ENCODE measurements at places on chromosomes 2 and 18.

DNA sequence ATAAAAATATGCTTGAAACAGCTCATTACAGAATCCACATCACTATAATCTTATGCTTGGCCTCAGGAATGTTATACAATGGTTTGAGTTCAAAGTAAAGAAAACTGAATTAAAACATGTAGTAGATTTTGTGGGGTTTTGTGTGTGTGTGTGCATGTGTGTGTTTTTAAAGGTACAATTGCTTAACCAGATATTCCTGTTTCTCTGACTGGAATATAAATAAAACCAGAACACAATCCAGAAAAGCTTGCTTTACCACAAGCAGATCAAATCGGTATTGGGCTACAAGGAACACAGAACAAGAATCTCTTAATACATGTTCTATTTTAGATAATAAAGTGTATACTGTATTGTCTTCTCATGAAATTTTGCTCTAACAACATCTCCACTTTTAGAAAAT is 110.0 kb downstream of the TMEM247 start:
- DNase-seq: no peak

- no peak for DNase-seq
These were observed 1.3 kb downstream of the ATL2 start for GRCh38 chr2:38375696-38376345.

DNA sequence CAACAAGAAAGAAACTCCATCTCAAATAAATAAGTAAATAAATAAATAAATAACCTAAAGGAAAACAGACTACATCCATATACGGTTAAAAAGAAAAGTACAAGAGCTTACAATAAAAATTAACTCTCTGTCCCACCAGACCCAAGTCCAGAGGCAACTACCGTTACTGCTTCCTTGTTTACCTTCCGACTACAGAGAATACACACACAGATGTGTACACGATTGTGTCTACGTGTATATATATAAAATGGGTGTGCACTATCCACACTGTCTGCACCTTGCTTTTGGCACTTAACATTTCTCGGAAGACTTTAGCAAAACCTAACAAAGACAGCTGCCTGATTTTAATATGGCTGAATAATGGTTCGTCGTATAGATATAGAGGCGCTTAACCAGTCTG is 69.9 kb downstream of the ACTR2 start:
- no peak for DNase-seq

GRCh38 chr2:45669032-45669486 is 17.6 kb downstream of the PRKCE start:
- no peak for DNase-seq

DNA sequence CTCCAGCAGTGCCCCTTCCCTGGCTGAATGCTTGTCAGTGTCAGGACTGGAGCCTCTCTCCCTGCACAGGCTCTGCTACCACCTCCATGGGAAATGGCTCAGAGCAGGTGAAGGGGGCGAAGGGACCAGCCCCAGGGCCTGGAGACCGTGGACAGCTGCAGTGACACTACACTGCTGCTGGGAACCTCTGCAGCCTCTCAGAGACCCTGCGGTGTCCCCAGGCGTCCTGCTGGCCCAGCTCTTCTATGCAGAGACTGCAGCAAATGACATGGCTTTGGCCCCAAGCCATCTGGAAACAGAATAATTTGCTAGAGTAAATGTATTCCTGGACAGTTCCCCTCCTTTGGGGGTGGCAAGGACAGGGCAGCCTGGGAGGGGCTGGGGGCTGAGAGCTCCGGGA is 53.2 kb downstream of the CIB4 start:
- no peak for DNase-seq

DNA sequence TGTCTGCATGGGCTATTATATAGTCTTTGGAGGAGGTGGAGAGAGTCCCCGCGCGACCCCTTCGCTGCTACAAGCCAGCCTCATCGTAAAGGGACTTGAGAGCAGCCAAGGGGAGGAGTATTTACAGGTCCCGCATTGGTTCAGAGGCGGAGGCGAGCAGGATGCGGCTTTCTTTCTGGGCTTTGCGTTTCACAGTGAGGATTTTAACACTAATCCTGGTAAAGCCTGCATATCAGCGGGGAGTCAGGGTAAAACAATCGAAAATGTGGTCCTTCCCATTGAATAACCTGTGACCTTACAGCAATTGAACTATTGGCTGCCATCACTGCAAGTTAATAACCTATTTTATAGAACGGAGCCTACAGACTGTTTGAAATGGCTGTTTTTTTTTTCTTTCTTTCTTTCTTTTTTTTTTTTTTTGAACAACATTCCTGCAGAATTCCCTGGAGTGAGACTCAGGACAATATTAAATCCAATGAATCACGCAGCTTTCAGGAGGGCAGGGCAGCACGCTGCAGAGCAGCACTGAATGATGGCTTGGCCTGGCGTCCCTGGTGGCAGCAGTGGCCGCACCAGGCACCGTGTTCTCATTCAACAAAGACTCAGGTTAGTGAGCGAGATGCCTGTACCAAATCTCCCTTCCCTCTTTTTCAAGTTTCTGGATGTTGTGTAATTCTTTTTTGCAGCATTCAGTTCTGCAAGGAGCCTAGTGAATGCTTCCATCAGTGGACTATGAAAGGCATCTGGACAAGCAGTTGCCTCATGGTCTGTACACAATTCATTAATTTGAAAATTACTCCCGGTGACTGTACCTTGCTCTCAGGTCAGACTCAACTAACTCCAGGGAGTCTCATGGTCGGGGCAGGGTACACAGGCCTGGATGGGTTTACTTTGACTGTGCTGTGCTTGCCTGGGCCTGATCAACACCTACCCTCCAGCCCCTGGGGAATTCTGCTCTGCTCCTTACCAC is 19.8 kb downstream of the SMIM21 start:
- no peak for DNase-seq

DNA sequence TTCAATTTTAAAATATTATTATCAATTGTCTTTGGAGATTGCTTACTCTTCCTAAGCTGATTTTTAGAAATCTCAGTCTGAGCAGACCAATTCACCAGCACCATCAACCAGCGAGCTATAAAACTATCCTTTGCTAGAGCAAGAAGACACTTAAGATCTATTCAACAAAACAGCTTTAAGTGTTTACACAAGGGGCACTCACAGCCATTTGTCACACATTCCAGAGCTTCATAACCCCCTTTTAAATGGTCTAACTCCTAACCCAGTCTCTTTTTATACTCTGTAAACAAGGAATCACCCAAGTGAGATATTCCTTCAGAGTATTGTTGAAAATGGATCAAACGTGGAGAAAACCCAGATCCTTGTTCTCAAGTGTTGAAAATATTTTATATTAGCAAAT is 1294.1 kb upstream of the CHAC2 start:
- no peak for DNase-seq

DNA sequence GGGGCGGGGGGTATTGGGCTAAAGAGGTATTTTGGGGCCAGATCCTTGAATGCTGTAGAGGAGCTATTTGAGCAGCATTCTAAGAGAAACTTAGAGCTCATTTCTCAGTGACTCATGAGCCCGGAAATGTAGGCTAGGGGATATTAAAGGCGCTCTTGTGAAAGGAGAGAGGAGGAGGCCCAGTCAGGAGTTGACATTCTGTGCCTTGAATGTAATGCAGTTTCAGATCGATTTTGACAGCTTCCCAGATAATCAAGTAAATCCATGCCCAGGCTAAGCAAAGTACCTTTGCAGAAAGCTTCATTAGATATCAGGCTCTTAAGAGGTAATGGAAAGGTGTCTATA is 1.5 kb downstream of the CAB39 start:
- peak; percentile 7 for DNase-seq

- peak; percentile 78 for DNase-seq
These were observed 891 bp upstream of the KHK start for GRCh38 chr2:27085673-27086089.

DNA sequence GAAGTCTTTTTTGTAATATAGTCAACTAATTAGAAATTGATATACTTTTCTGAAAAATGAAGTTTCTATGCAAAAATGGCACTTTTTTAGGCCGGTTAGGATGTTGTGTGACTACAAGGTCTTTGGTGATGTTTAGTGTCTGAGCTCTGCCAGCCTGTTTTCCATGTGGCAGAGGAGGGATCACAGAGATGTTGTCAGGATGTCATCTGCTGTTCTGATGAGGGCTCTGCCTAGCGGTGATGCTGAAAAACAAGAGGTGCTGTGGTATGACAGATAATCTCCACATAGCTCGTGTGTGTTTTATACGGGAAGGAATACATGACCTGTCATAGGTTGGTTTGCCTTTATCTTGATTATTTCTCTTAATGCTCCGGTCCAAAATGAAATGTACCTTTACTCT is 12.0 kb upstream of the IAH1 start:
- no peak for DNase-seq

DNA sequence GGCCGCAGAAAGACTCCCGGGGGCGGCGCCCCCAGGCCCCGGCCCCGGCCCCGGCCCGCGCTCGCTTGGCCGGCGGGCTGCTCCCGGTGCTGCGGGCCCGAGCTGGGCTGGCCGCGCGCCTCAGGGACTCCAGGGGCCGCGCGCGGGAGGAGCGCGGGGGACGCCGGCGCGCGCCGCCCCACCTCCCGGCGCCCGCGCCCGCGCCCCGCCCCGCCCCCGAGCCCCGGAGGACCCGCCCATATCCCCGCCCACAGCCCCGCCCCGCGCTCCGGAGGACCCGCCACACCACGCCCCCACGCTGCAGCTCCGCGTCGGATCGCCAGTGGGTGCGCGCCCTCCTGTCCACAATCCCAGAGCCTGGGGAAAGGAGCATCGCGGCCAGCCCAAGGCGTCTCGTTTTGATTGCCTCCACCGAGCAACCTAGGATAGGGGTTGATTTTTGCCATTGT is at the start of gene PARD6G:
Gene PARD6G (minus strand): TSS at position 122 of the 449 bp plus-strand sequence. CDS start 166 bp downstream, outside the sequence.
- peak; percentile 85 for DNase-seq

- DNase-seq: no peak
These were observed 88.4 kb downstream of the BCL2L11 start for GRCh38 chr2:111209045-111209514.

DNA sequence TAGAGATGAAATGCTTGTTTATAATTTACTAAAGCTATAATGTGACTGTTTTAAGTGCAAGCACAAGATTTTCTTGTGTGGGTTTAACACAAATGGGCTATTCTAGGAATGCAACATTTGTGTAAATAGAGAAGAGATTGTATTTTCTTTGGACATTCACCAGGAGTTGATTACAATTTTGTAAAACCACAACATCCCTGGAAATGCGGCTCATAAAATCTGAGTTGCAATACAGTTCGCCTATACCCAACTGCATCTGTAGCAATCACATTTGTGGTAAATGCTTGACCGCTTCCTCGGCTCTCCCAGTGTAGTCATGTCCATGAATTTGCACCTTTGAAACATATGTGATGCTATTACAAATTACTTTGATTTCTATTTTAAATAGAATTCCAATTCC is 348.7 kb upstream of the CDH20 start:
- no peak for DNase-seq

DNA sequence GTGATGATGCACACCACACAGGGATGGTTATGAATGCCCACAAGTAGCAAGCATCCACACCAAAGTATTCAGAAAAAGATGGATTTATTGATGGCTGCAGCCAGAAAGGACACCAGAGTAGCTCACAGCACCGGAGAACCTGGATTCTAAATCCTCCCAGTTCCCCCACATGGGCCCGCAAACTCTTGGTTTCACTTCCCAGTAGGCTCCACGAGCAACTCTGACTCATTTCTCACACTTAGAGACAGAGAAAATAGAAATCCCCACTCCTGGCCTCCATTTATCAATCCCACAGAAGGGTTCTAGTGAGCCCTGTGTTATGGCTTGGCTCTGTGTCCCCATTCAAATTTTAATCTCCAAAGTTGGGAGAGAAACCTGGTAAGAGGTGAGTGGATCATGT is 426.7 kb upstream of the MYT1L start:
- DNase-seq: no peak

DNA sequence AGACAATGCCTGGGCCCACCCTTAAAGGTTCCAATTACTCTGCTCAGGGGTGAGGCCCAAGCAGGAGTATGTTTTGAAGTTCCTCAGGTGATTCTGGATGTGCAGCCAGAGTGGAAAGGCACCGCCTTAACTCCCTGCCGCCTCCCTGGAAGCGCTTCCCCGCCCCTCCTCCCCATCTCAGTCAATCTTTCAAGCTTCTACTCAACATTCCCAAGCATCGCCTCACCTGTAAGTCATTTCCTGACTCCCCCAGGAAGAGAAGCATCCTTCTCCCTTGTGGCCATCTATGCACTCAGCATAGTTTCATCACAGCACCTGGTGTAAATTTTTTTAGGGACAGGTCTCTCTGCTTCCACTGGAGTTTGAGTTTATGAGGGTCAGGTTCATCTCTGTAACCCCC is 67.5 kb downstream of the MYL12B start:
- DNase-seq: no peak
